ENCODE measurements at places on chromosomes 5 and 9.
A peak's percentile ranks its signal among the peaks of the same experiment; 100 is the strongest.

DNA sequence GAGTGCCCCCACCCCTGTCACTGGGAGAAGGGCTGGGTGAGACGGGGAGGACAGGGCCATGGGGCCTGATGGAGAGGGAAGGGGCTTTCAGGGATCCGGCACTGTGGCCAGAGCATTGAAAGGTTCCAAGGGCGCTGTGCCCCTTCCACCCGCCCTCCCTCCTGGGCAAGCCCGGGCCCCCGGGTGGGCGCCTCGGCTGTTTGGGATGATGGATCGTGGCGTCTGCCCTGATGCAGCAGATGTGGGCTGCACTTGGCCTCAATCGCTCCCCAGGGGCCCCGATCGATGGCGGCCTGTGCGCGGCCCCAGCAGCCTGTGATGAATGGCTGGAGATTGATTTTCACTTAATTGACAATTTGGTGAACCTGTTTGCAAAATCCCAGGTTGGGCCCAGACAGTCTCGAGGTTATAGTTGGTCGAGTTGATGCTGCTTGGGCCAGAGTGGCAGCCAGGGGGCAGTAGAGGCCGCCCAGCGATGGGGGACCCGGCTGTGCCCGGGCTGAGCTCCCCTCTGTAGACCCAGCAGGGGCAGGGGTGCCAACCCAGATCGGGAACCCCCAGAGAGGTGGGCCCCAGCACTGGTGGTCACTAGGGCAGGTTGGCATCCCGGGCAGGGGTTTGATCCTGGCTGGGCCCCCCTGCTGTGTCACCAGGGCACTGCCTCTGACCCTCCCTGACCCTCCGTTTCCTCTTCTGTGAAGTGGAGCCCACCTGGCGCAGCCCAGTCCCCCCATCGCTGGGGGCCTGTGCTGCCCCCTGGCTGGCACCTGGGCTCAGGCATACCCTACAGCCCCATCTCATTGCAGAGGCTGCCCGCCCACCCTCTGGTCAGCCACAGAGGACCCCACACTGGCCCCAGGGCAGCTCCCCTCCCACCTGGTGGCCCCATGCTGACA, 34.7 kb downstream of the LHX3 start:
- DNase-seq: peak; percentile 24

- DNase-seq: no peak
These were observed 238.8 kb downstream of the ZNF608 start for GRCh38 chr5:124507688-124508087.

DNA sequence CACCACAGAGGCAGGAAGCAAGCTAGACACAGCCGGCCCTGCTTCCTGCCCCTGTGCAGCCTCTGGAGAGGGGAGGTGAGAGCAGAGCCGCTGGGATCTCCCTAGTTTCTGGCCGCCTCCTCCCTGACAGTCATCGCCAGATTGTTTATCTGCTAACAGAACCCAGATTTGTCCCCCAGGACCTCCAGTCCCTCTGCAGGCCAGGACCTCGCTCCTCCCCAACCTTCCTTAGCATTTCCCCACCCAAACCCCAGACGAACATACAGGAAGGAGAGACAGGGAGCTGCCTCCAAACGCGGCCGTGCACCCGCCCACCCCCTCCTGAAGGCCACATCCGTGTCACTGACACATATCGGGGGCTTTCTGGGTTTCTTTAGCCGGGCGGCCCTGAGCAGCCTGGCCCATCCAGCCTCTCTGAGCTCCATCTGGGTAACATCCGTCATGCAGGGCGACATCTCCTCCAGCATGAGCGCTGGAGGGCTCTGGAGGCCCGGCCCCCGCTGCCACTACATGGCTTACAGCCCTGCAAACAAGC, 47.5 kb downstream of the DBH start:
- peak; percentile 27 for DNase-seq

DNA sequence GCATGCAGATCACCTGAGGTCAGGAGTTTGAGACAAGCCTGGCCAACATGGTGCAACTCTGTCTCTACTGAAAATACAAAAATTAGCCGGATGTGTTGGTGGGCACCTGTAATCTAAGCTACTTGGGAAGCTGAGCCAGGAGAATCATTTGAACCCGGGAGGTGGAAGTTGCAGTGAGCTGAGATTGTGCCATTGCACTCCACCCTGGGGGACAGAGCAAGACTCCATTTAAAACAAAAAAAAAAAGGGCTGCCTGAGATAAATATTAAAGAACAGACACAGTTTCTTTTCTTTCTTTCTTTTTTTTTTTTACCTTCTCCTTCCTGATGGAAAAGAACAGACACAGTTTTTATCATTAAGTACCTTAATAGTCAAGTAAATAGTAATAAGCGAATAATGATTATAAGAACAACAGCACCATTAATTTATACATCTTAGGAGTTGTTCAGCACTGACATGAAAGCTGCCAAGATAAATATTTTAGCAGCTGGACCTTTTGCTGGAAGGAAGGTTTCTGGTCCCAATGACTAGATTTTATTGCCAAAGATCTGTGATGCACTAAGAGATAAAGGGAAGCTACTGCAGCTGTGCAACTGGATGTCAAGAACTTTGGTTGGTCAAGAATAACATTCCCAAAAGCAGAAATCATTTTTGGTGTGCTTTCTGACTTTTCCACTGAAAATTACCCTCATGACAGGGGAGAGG, 7.0 kb downstream of the CENPP start:
- DNase-seq: no peak

DNA sequence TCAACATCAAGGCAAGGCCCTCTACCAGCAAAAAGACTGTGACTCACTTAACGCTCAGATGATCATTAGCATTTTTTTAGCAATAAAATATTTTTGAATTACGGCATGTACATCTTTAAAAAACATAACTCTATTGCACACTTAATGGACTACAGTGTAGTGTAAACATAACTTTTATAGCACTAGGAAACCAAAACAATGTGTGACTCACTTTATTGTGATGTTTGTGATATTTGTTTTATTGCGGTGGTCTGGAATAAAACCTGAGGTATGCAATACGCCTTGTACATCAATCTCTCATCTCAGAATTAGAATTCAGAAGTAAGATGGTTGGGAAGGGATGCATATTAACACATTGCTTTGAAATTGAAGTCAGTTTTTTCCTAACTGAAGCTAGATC, 106.9 kb upstream of the PTCH1 start:
- no peak for DNase-seq

- no peak for DNase-seq
These were observed 3.3 kb downstream of the ZNF608 start for GRCh38 chr5:124742983-124743601.

- no peak for DNase-seq
These were observed 65.0 kb downstream of the CEMIP2 start for GRCh38 chr9:71703172-71703872.

GRCh38 chr5:119321569-119322311, 34.1 kb upstream of the TNFAIP8 start:
- DNase-seq: no peak

- no peak for DNase-seq
These were observed 132.9 kb upstream of the ICE1 start for GRCh38 chr5:5289537-5289936.

DNA sequence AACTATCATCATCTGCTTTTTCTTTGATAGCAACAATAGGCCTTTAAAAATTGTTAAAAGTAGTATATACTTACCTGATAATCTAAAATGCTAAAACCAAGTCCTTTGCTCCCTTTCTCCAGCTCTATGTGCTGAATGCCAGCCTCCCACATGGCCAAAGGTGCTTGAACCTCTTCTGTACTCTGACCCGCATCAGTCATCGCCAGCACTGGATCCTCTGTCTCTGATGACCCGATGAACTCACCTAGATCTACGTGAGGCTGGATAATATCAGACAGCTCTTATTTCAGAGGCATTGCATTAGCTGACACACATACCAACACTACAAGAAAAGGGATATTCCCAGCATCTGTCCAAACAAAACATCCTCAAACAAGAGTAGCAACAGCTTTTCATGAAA, 89.5 kb downstream of the MPDZ start:
- no peak for DNase-seq

DNA sequence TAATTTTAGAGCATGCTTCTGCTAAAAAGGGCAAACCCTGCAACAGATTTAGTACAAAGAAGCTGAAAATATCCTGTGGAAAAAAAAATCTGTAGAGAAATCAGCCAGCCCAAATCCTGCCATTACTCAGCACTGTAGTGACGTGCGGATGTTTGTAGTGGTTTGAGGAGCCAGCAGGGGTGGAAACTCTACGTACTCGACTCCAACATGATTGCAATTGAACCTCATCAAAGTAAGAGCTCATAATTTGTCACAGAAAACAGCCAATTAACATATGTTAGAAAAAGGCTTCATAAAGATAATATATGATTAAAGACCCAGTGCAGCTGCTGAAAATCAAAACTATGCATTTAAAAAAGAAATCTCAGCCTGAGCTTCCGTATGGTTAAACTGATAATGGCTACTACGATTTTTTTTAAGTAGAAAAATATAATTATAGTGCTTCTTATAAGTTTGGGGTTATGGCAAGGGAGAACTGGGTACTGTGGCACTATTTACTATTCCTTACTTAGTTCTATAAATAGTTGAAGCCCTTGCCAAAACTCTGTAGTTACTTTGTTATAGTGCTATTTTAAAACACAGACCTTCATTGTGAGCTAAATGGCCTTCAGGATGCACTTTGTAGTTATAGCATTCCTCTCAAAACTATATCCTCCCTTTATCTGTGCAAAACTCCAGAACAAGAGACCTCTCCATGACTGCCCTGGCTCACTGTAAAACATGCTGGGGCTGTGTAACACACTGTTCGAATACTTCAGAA, 49.4 kb downstream of the MEF2C start:
- DNase-seq: no peak

DNA sequence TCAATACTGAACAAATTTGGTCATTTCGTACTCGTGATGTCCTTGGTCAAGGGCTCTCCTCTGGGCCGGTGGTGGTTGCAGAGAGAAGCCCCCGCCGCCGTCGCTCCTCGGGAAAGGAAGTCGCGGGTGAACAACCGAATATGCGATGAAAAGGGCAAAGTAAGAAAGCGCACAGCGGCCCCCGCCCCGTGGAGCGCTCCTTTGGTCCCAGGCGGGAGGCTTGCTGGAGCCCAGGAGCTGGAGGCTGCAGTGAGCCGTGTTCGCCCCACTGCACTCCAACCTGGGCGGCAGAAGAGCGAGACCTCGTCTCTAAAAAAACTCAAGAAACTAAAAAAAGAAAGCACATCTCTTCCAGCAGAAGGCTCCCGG, 108.4 kb upstream of the LARP1 start:
- DNase-seq: no peak

- no peak for DNase-seq
These were observed 548.4 kb downstream of the LRRC70 start for GRCh38 chr5:63127054-63127453.

GRCh38 chr5:171366645-171367044, 21.0 kb upstream of the NPM1 start:
- no peak for DNase-seq

DNA sequence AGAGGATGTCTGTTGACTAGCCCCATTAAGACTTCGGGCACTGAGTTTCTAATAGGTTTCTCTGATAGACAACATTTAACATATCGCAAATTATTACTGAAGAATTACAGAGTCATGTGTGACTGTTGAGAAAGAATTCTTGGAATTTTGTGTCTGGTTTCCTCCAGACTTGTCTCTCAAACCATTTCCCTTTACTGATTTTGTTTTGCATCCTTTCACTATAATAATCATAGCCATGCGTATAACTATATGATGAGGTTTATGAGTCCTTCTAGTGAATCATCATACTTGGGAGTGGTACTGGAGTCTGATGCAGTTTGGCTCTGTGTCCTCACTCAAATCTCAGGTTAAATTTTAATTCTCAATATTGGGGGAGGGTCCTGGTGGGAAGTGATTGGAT, 27.0 kb downstream of the ZNF169 start:
- no peak for DNase-seq

- no peak for DNase-seq
These were observed 23.8 kb downstream of the EXOC3 start for GRCh38 chr5:466661-467310.

- DNase-seq: no peak
These were observed 69.8 kb downstream of the UBE2QL1 start for GRCh38 chr5:6518298-6519057.

DNA sequence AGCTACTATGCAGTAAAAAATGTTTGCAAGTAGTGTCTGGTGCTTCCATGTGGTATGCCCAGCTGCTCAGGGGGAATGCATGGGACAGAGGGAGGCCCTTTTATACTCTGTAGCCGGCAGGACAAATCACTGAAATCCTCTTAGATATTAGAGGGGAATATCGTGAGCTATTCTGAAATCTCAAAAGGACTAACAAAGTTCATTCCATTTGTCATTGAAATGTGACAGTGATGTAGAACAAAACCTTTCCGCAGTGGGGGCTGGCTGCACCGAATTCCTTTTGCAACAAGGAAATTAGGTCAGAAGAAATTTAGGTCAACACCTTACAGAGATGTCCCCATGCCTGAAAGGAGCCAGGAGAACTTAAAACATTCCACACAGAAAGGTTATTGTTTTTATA, 72.4 kb upstream of the MEF2C start:
- no peak for DNase-seq

DNA sequence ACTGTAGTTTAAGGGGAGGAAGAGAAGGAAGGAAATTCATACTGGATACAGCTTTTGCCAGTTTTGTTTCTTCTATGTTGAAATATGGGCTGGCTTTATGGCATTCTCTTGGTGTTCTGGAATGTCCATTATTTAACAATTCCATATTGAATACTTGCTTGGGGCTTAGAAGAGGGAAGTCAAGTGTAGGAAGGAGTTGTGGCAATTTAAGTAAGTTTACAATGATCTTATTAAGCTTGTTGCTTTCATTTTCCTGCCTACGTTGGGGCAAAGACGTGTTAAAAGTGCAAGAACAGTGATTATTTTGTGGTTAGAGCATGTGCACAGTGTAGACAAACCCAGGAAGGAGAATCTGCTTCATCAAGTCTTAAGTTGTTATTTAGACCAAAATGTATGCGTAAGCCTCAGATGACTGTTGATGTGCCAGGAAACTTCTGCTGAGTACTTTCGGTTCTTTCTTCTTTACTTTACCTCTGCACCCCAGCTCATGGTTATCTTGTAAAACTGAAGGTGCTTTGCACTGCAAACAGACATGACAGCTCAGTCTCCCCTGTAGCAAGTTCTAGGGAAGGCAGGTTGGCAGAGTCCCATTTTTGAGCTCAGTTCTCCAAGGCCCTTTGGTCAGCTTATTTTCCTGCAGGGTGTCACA, 75.8 kb downstream of the F2RL2 start:
- no peak for DNase-seq

DNA sequence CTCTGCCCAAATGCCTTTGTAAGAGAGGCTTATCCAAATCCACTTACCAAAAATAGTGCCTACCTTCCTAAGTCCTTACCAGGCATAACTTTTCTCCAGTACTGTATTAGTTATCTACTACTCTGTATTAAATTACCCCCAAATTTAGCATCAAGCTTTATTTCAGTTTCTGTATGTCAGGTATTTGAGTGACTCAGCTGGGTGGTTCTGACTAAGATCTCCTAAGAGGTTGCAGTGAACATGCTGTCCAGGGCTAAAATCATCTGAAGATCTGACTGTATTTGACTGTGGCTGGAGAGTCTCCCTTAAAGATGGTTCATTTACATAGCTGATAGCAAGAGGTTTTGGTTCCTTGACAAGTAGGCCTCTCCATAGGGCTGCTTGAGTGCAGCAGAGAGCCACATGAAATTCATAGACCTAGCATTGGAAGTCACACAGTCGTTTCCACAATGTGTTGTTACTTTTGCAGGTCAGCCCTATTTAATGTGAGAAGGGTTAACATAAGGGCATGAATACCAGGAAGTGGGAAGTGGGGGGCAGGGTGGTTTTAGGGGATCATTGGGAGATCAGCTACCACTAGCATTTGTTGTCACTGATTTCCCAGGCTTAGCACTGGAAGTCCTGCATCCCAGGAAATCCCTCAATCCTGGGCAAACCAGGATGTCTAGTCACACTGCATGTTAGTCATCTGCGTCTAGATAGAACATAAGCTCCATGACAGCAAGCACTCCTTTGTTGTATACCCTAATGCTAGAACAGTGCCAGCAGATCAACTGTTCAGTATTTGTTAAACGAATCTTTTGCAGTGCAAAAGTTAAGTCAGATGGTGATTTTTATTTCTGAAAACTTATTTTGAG, 2.0 kb upstream of the ZNF622 start:
- no peak for DNase-seq

Measured in effector CD8-positive, alpha-beta T cell (primary cell).